ENCODE measurements at places on chromosomes 6 and 20.

- DNase-seq, result no peak
Observed at GRCh38 chr6:48183178-48183577, 72.2 kb upstream of the PTCHD4 start.

DNA sequence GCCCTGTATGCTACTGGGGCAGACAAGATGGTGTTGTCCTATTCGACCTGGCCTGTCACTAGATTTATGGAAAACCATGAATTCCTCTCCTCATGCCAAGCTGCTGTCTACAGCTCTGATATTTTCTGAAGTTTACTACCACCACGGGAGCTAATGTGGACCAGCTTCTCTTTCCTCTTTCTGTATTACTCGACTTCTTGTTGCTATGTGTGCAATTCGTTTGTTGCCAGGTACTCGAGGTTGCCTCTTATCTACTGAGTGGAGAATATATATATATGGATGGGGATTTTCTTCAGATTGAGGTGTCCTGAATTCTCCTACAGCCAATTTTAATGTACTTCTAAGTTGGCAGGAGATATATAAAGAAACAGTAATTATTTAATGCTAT is 34.7 kb downstream of the MAN1A1 start:
- DNase-seq, result no peak

GRCh38 chr20:48238781-48239180 is 453.5 kb upstream of the SULF2 start:
- DNase-seq, result no peak

GRCh38 chr20:37695684-37696342 is 2.0 kb downstream of the CTNNBL1 start:
- no peak for DNase-seq

DNA sequence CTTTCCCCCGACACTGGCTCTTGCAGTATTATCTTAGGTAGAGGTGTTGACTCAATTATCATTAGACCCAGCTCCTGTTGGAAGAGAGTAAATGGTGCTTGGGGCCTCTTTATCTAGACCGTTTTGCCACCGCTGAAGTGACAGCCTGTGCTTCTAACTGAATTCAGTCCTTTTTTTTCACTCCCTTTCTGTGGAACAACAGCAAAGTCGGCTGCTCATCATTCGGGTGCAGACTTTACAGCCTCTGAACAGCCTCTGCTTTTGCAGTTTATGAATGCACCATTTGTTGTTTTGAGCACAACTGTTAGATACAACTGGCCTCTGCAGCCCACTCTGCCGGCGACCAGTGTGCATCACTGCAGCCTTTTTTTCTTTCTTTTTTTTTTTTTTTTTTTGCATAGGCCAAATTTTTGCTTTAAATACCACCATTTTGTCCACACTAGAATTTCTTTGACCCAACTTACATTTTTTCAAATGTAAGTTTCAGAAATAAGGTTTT is 35.8 kb downstream of the RREB1 start:
- DNase-seq, result no peak

DNA sequence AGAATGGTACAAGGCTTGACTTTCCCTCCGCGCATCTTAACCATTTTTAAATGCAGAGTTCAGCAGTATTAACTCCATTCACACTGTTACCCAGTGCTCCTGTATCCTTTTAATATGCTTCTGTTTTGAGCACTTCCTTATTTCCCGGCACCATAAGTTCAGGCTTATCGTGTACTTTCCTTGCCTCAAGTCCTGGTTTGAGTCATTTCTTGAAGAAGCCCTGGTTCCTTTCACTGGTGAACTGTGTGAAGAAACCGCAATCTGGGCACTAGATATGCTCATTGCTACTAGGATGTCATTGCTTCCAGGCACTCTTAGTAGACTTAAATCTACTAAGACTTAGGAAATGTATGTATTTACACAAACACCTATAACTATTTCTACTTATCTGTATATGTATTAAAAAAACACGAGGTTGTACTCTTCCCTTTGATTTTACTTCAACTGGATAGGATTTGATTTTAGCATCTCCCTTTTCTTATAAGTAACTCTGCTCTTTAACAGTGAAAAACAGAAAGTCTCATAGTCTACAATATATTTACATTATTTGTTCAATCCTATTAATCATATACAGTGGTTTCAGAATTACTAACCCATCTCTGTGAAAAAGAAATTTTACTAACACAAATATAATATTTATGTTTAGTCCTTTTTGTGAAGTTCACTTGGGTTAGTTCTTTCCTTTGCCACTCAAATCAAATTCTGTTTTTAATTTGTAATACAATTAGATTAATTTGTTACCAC is 135.5 kb downstream of the CDKAL1 start:
- DNase-seq, result no peak

- DNase-seq, result no peak
Observed at GRCh38 chr20:47484303-47484702, 17.4 kb upstream of the NCOA3 start.

Measured in stimulated activated CD8-positive, alpha-beta memory T cell treated with anti-CD3 and anti-CD28 coated beads, Interleukin-7, amount 100 ng/mL, for 1 hour (primary cell).